ENCODE measurements at places on chromosomes 3 and 15.

GRCh38 chr15:68682330-68682729 lies 103.5 kb downstream of the CORO2B start:
- DNase-seq: no peak

GRCh38 chr3:163863146-163863545 lies 1215.2 kb downstream of the SI start:
- DNase-seq: no peak

- no peak for DNase-seq
These were observed 626.3 kb upstream of the NAALADL2 start for GRCh38 chr3:174232658-174233429.

- no peak for DNase-seq
These were observed 57.9 kb downstream of the RLBP1 start for GRCh38 chr15:89163271-89164055.

- DNase-seq: no peak
These were observed 265.2 kb upstream of the PROK2 start for GRCh38 chr3:72050048-72050632.

DNA sequence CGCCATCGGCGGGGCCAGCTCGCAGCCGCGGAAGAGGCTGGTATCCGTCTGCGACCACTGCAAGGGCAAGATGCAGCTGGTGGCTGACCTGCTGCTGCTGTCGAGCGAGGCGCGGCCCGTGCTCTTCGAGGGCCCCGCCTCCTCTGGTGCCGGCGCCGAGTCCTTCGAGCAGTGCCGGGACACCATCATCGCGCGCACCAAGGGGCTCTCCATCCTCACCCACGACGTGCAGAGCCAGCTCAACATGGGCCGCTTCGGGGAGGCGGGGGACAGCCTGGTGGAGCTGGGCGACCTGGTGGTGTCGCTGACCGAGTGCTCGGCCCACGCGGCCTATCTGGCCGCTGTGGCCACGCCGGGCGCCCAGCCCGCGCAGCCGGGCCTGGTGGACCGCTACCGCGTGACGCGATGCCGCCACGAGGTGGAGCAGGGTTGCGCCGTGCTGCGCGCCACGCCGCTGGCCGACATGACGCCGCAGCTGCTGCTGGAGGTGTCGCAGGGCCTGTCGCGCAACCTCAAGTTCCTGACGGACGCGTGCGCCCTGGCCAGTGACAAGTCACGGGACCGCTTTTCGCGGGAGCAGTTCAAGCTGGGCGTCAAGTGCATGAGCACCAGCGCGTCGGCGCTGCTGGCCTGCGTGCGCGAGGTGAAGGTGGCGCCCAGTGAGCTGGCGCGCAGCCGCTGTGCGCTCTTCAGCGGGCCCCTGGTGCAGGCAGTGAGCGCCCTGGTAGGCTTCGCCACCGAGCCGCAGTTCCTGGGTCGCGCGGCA lies 1.8 kb downstream of the TLNRD1 start:
- no peak for DNase-seq

DNA sequence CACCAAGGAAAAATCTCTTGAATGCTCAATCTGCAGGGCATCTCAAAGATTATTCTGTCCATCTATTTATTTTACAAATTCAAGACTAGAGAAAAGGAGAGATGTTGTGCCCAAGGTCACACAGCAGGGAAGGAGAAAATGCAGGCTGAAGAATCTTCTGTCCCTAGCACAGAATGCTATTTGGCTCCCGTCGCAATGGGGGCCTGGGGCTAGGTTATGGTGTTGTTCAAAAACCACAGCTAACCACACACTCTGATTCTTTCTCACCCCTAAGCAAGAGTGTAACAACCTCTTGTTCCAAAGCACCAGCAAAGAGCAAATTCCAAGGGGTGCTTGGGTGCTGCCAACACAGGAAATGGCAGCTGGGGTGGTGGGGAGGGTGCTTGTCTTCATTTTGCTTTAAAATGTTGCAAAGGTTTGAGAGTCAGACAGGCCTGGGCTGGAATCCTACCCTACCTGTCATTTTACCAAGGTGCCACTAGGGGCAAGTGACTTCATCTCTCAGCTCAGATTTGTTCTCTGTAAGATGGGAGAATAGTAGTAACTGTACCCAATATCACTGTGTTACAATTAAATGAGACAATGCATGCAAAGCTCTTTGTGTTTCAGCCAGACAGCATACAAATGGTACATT lies 112.5 kb downstream of the ADAMTS9 start:
- DNase-seq: no peak

DNA sequence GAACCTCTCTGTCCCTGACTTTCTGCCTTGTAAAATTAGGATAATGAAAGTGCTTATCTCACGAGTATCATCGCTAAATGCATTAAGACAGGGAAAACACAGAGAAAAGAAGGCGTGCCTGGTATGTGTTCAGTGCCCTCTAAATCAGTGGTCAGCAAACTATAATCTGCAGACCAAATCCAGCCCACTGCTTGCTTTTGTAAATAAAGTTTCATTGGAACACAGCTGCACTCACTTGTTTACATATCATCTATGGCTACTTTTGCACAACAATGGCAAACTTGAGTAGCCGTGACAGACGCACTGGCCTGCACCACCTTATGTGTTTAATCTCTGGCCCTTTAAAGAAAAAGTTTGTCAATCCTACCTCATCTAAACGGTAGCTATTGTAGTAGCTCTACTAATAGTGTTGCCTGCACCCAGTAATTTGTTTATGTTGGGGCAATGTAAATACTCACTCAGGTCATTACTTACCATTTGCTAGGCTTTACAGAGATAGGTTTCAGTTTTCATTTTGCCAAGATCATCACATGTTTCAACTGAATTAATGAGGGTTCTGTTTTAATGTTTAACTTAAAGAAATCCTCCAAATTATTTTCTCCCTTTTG lies 229.4 kb downstream of the FEZF2 start:
- DNase-seq: no peak

GRCh38 chr3:152426393-152426792 lies 157.7 kb downstream of the MBNL1 start:
- DNase-seq: no peak

- DNase-seq: no peak
These were observed 132.3 kb downstream of the FAM43A start for GRCh38 chr3:194817936-194818335.

- no peak for DNase-seq
These were observed 32.9 kb downstream of the TBC1D2B start for GRCh38 chr15:78044407-78045155.

DNA sequence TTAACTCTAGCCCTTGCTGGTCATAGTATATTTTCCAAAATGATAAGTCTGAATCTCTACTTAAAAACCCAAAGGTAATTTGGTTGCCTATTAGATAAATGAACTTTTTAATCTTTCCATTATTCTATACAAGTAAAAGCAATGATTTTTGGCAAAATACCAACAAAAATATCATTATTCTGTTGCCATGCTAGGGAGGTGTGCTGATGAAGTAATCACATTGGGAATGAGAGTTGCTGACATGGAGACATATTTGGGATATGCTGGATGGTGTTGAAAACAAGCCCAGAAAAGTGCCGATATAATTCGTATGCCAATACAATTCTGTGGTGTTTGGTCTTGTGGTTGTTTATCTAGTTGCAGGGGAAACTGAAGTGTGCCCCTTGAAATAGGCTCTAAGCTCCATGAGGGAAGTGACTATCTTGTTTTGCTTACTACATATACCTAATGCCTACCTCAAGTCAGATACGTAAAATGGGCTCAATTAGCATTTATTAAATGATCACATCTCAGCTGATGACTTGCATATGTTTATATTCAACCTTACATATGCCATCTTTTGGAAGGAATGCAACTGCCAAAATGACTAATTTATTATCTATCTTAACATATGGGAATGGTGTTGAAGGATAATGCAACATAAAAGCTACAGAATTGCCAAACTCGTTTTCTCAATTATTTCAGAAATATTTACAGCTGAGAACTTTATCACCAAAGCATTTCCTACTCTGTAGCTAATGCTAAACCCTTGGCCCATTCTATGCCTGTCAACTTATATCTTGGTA lies 5.8 kb downstream of the TOPBP1 start:
- DNase-seq: no peak

GRCh38 chr3:41370307-41370706 lies 171.0 kb downstream of the CTNNB1 start:
- no peak for DNase-seq

DNA sequence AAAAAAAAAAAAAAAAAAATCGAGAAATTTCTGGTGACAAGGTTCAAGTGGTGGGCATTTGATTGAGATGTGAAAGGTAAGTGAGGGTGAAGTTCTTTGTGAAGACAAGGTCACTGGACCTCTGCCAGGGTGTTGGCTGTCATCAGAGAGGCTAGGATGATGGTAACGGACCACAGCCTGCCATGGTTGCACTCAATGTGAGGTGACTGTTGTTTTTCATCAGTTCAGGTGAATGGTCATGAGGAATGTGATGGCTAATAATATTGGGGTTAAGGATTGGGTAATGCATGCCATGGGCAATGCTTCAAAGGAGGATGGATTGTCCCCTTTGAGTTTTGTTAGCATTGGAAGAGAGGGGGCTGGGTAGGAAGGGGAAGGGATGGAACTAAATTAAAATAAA lies 4.3 kb upstream of the ALPK3 start:
- no peak for DNase-seq

GRCh38 chr3:151630938-151631441 lies 102.7 kb upstream of the AADACL2 start:
- DNase-seq: no peak

DNA sequence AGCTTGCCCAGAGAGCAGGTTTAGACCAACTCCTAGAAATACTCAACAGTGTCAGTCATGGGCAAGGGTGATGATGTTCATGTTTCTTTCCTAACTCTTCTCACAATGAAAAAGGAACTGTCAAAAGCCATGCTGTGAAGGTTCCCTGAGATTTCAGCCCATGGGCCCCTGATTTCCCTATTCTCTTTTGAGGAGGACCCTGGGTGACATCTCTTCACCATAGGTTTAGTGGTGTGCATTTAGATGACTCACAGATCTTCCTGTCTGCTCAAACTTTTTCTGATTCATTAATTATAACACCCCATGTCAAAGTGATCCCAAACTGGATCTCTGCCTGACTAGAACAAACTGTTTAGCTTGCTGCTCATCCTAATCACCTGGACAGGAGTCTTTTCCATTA lies 108.0 kb downstream of the BBX start:
- no peak for DNase-seq

DNA sequence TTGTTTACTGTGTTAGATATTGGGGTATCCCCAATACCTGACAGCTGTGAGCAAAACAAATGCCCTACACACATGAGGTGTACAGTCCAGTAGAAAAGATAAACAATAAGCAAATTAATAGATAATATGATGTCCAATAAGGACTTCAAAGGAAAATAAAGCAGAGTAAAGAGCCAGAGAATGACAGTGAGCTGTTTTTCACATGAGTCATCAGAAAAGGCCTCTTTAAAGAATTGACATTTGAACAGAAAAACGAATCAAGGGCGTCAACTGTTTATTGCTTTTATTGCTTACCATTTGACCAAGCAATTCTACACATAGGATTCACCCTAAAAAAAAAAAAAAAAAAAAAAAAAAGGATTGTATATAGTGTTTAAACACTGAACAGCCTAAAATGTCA lies 96.6 kb upstream of the FLNB start:
- peak; percentile 34 for DNase-seq

GRCh38 chr15:60648928-60649679 lies 170.2 kb upstream of the ICE2 start:
- no peak for DNase-seq

DNA sequence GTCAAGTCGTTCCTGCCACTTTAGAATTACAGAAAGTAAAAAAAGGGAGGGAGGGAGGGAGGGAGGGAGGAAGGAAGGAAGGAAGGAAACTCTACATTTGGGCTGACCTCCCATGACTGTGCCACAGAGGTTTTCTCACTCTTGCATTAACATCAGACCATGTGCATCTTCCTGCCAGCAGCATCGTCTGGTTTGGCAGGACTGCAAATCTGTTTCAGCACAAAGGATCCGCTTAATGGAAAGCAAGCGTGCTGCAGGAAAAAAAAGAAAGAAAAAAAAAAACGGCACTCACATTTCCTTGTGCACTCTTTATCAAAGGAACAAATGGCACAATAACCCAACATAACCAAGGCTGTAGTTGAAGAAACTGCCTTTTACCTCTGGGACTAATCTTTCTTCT lies 148.8 kb upstream of the HES1 start:
- no peak for DNase-seq

GRCh38 chr3:71361334-71361890 lies 222.1 kb downstream of the FOXP1 start:
- DNase-seq: no peak

DNA sequence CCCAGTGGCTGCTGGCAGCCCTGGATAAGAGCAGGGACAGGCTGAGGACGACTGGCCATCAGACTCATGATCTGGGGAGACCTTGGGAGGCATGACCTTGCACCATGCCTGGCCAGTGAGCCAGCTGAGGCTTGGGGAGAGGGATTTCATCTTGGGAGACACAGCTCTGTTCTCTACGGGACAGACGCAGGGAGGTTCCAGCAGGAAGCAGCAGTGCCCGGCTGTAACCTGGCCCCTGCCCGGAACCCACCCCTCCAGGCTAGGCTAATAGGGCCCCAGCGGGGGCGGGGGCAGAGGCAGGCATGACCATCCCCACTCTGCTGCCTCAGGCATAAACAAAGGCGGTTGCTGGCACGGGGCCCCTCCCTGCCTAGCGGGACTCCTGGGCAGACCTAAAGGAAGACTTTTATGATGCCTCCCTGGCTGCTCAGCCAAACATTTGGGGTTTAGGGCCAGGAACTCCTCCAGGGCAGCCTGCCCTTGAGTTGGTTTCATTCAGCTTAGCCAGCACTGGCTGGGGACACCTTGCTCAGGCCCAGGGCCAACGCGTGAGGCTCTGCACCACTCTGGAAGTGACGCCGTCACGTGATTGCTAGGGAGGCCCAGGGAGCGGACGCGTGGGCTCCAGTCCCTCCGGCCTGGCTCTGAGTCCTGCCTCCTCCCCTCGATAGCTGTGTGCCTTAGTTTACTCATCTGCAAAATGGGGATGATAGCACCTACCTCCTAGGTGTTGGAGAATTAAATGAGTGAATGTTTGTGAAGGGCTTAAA lies 27.6 kb downstream of the HDAC11 start:
- no peak for DNase-seq

DNA sequence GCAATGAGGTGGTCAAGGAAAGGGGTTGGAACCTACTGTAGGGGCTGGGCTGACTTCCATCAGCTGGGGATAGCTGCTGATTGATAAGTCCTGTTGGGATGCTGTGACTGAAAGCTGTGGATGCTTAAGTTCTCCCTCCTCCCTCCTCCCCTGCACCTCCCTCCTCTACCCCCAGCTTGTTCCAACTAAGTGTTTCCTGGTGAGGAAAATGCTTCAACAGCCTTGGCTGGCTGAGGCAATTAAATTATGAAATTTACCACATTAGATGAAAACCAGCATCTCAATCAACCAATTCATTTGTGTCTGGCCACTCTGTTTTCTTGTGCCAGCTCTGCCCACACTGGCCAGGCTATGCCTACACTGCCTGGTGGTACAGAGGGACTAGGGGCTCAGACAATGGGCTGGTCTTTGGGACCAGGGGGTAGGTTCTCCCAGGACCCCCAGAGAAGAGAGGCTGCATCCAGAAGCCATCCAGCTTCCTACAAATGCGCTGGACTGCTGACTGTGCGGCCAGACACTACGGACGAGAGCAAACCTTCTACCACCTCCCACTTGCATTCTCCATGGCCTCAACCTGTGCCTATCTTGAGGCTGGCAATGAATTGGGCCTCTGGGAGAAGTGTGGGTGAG lies 2.5 kb downstream of the KLHL25 start:
- DNase-seq: no peak
